Brain (organoid and tissue), 16 donors: ENCODE measurements at places on chromosomes 4 and X.

DNA sequence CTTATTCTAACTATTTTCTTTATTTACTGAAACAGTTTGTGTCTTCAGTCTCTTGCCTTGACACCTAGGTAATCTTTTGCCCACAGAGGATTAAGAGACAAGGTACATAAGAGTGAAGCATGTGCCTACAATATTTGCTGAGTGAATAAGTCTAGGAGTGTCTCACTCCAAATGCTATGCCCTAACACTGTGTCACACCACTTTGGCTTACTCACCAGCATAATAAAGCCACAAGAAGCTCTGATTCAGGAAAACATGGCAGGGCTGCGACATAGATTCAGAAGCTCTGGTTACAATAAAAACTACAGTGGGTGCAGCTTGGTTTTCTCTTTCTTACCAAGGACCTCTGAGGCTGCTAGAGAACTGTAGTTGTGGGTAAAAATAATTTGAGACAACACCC lies 127.1 kb downstream of the RBM46 start:
- DNase-seq = no peak

DNA sequence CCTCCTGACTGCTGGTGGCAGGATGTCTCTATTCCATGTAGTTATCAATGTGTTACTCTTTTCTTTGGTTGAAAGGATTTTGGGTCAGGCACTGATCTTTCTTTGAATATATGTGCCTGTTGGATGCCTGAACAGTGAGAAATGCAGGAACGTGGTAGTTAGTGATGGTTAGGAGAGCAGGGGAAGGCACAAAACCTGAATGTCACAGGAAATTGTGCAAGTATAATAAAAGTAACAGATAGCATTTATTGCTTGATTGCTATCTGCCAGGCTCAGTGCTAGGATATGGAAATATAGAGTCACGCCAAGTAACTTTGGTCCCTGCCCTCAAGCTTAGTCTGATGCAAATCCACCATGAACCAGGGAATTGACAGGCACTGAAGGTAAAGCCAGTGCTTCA lies 219.8 kb upstream of the FAT1 start:
- DNase-seq = no peak

DNA sequence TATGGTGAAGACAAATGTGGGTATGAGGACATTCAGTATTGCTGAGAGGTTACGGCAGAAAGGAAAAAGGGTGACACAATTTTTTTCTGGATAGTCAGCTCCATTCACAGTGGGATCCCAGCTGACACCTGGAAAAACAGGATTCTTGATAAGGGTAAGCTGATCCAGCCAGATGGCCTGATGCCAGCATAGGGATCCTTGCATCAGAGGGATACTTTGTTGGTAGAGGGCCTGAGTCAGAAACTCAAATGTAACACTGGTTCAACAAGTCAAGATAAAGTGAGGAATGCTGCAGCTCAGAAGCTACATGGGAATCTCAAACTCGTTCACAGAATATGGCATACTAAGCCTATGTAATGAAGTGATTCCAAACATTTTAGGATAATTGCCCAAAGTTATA lies 726.7 kb downstream of the C4orf33 start:
- no peak for DNase-seq

DNA sequence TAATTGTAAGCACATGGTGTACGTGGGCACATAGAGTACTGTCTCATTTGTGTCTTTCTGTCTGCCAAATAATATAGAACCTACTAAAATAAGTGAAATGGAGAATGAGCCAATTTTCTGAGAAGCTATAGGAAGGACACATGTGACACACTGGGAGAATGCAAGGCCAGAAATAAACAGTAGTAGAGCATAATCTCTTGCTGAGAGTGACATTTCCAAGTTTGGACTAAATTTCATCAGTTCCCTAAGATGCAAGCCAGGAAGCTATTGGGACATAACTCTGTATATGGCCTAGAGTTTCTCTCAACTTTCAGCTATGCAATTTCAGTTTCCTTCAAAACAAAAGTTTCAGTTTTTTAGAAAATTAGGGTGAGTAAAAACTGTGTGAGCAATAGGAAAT lies 638.7 kb downstream of the PCDH18 start:
- peak; percentile 55 for DNase-seq

- no peak for DNase-seq
These were observed 206.6 kb downstream of the SPRY1 start for GRCh38 chr4:123603165-123603564.

GRCh38 chrX:40644821-40645358 lies 2.5 kb downstream of the CXorf38 start:
- DNase-seq = no peak

DNA sequence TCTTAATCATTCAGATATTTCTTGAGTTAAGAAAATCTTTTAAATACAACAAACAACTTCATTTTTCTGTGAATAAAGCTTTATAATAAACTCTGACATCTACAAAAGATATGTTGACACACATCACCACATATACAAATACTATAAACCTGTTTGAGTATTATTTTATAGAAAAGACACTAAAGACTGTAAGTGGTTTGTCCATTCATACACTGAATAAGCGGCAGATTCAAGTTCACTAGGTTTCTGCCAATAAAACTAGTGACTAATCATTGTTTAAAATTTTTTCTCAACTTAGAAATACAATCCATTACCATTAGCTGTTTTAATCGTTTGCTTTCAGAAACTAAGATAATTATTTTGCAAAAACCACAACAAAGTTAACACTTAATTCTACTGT lies 1900.0 kb downstream of the C4orf33 start:
- DNase-seq = no peak

- DNase-seq = no peak
These were observed 15.8 kb upstream of the RBMX start for GRCh38 chrX:136896121-136896914.

- DNase-seq = no peak
These were observed 38.0 kb upstream of the CRMP1 start for GRCh38 chr4:5930876-5931275.

- no peak for DNase-seq
These were observed 47.9 kb downstream of the RGS12 start for GRCh38 chr4:3340700-3341083.

DNA sequence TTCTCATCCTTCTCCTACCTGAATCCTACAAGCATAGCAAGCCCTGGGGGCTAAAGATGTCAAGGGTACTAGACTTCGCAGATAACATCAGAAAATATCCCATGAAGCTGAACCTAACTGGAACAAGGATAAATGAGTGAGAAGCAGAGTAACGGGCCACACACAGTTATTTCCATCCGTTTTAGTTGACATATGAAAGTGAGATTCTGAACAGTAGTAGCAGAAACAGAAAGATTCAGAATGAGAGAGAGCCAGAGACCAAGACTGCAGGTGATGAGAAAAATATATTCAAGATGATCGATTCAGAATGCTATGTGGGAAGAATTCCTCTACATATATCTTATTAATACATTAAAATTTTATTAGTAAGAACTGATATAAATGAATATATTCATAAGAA lies 165.1 kb downstream of the TSPAN5 start:
- no peak for DNase-seq

- no peak for DNase-seq
These were observed 3.9 kb downstream of the LOC101059915 start for GRCh38 chrX:71671043-71671780.

- peak; percentile 40 for DNase-seq
These were observed 12.7 kb downstream of the TKTL1 start for GRCh38 chrX:154308108-154308946.

GRCh38 chr4:182192511-182193181 lies 50.6 kb upstream of the TENM3 start:
- no peak for DNase-seq

DNA sequence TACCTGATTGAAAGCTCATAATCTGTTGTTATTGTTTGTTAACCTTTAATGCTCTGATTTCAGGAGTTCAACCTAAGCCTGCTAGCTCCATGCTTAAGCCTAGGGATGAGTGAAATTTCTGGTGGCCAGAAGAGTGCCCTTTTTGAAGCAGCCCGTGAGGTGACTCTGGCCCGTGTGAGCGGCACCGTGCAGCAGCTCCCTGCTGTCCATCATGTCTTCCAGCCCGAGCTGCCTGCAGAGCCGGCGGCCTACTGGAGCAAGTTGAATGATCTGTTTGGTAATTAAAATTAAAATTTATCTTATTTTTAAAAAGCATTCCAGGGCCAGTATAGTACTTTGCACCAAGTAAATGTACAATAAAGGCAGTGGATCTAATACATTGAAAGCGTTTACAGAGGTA lies 37.1 kb upstream of the MSANTD1 start:
- no peak for DNase-seq

DNA sequence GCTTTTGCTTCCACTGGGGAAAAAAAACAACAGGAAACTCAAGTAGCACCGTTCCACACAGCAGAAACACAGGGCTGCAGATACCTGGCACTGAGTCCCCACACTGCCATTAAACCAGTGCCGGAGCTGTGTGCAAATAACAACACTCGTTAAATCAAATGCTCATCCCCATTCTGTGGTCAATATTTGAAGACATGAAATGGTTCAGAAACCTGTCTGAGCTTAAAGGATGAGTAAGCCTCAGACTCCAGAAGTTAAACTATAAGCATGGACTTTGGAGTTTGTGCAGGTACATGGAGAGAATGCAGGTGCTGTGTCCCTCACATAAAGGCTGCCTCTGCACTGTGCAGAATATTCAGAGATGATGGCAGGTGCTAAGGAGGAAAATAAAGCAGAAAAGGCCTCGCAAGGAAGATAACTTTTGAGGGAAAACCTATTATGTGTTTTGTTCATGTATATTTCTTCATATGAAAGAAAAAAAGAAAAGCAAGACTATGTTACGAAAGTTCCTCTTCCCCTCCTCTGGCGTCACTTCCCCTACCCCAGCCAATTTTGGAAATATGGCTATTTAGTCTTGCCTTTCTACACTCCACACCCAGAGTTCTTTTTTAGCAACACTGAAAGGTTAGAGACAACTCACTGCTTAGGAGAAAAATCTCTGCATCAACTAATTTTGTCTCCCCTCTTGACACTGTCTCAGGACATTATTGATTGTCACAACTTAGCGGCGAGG lies 4.6 kb downstream of the MPP1 start:
- DNase-seq = no peak

DNA sequence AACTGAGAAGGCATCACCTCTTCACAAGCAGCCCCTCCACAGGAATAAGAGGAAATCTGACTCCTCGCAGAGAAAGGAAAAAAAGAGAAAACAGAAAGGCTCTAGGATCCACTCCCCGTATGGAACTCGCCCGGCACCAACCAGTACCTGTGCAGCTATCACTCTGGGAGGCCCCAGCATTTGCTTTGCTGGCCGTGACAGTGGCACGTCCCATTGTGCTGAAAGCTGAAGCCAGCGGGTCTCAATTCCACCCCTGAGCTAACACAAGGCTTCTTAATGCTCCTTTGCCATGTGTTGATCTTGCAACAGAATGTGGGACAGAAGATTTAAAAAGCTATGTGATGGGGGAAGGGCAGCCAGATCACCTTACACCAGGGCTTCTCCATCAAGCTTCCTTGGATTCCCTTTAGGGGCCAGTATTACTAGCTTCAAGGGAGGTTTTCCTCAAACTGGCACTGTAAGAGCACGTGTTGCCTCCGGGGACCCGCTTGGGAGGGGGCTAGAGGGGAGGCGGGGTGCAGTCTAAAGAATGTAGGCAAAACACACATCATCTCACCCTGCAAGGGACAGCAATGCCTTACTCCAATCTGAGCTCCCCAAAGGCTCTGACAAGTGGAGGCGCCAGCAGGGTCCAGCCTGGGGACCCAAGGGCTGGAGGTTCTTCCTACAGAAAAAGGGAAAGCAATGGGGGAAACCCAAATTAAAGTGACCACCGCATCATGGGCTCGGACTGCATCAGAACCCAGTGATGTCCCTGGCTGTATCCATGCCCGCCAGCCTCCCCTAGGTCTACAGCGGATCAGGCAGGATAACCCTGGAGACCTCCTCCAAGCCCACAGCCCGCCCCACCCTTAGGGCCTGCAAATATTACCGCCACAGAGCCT lies 1.2 kb downstream of the USP46 start:
- peak; percentile 27 for DNase-seq

DNA sequence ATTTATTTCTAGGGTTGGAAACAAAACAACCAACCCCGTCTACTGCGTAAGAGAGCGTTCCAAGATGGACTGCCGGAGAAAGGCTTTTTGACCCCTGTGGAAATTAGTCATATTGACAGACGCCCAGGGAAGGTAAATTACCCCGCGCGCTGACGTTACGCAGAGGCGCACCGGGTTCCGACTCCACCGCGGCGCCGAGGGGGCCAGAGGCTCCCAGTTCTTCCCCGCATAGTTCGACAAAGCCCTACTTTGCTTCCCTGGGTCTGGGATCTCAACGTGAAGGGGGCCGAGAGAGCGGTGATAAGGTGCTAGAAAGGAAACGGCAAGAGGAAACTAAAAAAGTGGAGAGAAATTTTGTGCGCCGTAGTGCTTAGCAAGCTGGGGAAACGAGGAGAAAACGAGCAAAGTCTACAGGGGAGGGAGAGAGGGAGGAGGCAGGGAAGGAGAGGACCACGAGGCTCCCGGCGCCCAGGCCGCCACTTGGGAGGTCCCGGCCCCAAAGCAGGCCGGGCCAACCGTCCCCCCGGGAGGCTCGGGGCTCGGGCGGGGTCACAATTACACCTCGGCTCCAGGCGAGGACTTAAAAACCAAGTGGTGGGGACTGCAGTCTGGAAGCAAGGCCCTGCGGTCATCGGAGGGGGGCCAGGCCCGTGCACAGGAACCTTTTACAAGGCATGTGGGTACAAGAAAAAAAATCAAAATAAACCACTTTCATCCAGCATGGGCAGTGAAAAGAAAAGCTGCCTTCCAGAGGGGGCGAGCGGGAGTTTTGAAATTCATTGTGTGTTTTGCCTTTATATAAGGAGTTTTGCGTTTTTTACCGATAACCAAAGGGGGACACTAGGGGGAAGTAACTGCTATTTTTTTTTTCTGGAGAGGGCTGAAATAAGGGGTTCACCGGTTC lies 13.2 kb downstream of the HAND2 start:
- no peak for DNase-seq

DNA sequence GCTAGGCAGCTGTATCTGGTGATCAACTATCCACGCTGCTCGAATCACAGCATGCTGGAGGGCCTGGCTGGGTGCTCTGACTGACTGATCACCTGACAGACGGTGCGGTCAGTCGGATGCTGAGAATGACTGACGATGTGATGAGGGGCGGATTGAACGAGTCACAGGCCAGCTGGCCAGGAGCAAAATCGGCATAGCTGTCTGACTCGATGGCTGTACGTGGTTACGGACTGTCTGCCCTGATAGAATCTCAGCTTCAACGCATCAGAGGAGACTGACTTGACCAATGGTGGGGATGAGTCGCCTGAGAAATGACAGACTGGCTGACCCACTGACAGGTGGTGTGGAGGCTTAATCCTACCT lies 1.0 kb upstream of the SUV39H1 start:
- no peak for DNase-seq

DNA sequence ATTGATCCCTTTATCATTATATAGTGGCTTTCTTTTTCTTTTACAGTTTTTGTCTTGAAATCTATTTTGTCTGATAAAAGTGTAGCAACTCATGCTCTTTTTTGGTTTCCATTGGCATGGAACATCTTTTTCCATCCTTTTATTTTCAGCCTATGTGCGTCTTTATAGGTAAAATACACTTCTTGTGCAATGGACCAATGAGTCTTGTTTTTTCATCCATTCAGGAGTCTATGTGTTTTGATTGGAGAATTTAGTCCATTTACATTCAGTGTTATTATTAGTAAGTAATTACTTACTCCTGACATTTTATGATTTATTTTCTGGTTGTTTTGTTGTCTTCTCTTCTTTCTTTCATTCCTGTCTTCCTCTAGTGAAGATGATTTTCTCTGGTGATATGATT lies 66.4 kb upstream of the IL2 start:
- DNase-seq = no peak
